Left renal cortex interstitium (tissue), 4 donors: ENCODE measurements at places on chromosomes 3 and 15. TPM values are rescaled to one million over a fixed set of nuclear protein-coding genes. Genes with fewer than 3 reads are reported as not detected.
A peak's percentile ranks its signal among the peaks of the same experiment; 100 is the strongest.

DNA sequence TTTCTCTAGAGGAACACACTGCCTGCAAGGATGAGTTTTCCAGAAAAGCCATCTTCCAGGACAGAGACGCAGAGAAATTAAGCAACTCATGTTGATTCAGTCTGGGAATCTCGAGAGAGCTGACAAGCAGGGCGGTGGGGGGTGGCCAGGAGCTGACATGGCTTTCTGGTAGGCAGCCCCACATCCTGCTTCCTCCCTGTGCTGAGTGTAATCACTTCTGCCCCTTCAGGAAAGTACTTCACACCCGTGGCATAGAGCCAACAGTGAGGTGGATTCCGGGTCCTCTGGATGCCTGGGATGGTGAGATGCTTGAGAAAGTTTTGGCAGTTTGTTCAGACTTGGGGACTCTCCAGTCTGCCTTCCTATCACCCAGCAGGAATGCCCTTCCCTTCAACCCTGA is 221.1 kb downstream of the SLCO3A1 start:
- DNase-seq: no peak

DNA sequence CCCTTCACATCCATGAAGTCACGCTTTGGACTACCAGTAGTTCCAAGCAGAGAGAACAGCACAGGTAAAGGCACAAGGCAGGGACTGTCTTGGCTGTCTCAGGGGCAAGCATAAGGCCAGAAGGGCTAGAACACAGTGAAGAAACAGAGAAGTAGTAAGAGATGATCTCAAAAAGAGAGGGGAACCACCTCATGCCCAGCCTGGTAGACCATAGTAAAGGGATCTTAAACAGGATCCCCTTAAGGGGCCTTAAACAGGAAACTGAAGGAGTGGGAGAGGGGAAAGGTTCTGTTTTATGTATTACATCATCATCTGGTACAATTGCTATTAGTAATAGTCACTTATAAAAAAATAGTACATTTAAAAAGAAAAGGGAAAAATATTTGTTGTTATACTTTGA is 25.8 kb downstream of the P2RY1 start:
- DNase-seq: no peak

DNA sequence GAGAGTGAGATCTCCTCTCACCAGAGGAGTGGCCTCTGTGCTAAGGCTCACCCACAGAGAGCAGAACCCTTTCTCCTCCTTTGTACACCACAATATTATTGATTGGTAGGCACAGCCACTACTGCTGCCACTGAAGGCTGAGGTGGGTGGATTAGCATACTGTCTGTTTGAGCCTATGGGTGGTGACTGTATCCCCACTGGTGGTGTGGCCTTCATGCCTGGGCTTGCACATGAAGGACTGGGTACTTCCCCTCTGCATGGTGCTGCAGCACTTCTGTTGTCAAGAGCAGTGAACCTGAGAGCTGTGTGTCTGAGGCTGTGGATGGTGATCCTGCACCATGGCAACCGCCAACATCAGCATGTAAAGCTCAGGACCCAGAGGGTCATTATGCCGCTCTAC is 35.7 kb upstream of the NECTIN3 start:
- DNase-seq: no peak

GRCh38 chr3:179269152-179269707 is 18.3 kb upstream of the KCNMB3 start:
- DNase-seq: no peak

DNA sequence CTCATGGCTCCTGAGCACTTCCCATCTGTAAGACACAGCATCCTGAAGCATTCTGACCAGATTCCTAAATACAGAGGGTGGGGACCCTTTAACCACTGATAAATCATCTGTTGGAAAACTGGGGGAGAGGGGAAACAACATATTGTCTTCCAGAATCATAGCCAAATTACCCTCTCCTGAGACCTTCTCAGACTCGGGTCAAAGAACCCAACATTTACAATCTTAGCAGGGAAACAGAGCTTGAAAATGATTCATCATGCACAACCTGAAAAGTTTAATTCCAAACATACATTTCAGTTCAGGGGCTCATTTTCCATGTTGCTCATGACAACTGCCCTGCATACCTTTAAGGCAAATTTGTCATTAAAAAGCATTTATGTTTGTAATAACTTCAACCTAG is 48.5 kb upstream of the TSPAN3 start:
- no peak for DNase-seq

DNA sequence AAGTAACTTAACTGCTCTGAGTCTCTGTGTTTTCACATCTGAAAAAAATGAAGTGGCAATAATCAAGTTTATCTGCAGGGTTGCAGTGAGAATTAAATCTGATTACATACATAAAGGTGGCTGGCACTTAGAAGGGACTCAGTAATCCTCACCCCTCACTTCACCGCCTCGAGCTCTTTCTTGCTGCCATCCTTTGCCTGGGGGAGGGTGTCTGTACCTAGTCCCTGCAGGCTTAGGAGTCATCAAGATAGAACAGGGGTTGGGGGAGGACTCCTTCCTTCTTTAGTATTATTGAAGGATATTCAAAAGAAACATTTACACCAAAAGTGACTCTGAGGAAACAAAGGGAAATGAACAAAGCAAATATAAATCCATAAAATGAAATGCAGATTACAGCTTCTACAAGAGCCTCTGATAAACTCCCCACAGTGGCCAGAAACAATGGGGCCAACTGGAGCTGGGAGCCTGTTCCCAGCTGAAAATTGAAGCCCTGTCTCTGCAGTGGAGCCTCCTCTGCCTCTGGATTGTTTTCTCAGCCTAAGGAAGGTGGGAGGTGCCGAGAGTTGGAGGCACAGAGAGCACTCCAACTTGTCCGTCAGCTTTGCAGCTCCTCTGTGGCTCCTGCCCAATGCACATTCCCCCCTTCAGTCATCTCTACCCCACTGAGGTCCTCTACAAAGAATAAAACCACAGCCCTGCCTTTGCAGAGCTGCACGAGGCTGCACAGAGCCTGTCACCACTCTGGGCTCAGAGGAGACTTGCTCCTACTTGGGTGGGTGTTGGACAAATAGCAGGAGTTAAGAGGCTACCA is 41.8 kb downstream of the CRYGS start:
- no peak for DNase-seq

DNA sequence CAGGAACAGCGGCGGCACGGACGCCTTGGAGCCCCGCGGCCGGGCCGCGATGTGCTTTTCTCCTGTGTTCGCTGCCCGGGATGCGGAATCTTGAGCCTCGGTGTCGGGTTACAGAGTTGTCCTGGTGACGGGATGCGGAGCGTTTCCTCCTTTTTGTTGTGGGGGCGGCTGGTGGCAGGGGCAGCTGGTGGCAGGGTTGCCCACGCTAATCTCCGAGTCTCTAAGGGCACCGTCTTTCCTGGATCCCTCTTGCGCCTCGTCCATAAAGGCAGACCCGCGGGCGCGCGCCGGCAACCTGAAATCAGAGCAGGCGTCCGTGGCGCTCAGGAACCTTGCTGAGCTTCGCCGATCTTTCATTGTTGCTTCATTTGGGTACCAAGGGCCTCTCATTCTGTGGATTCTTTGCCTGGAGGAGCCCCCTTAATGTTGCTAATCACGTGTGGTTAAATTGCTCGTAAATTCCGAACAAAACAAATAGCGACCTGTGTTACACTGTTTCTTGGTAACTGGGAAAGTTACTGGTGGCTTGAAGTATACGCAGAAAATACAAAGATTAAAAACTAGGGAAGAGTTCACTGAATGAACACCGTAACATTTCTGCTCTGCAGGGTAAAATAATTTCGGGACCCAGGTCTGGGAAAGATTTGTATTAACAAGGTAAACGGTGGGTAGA is 844 bp upstream of the PFN2 start:
- peak; percentile 87 for DNase-seq

DNA sequence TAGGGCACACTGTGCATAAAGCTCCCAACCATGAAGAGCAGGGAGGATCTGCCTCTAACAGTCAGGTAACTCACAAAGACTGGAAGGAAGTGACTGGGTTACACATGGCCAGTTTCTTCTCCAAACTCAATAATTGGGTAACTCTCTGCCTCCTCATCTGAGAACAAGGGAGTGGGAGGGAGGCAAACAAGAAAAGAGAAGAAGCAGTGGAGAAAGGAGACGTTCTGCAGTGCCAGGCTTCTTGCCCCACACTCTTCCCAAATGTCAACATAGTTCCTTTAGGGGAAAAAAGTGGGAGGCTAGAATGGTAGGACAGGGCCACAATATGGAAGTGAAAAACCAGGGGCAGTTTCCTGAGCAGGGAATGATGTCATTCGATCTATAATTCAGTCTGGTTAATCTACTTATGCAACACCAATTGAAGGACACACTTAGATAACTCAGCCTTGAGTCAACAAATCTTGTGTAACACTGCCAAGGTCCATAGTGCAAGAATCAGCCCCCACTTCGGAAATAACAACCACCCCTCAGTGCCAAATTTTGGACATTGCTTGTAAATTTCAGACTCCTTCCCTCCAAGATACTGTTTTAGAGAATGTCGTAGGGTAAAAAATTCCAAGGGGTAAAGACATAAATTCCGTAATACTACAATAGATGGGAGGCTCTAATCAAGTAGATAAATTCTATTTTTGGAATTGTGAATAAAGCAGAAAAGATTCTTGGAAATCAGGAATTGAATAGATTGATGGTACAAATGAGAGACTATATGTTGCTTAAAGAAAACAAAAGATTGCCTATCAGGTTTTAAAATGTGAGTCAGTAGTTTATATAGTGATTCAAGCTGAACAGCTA is 143.0 kb downstream of the LPP start:
- no peak for DNase-seq

DNA sequence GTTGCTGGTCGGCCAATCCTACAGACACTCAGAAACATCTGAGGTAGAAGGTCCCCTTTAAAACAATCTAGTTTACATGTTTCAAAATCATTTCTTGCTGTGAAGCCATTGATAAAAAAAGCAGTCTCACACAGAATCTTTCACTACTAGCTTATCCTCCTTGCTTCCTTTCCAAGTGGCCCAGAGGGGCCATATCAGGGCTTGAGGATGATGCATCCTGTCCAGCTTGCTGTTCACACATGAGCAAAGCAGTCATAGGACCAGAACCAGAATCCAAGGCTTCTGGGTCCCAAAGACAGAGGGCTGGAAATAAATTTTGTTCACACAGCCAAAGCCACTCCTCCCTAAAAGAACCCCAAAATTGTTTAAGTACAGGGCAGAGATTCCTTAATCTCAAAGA is 9.2 kb upstream of the LYZL4 start:
- no peak for DNase-seq

DNA sequence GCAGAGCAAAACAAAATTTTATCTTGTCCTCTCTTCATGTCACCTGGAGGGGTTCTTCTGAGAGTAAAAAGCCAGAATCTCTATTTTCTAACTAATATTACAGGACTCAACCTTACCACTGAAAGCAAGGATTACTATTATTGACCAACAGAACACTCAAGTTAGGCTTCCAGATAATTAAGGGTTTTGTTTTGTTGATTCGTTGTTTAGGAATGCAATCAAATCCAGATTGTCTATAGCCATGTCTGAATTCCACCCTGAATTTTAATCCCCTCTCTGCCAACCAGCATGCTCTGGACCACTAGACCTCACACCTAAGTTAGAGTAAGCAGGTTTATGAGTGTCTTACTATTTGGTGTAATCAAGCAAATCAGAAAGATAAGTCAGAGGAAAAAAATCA is 90.7 kb downstream of the PEAK1 start:
- no peak for DNase-seq

GRCh38 chr3:126040386-126040785 is 43.5 kb downstream of the SLC41A3 start:
- DNase-seq: no peak

DNA sequence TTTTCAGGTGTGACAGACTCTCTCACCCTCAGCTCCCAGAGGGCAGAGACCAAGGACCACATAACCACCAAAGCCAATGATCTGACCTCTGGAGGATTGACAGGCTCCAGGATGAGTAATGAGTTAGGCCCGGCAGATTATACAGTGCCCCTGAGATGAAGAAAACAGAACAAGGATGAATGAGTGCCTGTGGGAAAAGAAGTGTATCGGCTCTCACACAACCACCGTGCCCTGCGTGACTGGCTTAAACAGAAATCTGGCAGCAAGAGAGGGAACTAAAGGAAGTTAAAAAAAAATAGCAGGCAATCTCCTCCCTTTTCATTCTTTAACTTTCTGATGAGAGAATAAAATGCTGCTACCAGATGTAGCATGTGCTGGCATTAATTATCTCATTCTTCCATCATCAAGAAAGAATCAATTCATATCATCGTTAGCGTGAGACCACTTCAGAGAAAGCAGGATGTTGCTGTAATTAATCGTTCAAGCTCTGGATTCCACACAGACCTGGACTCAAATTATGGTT is 227.5 kb upstream of the COL8A1 start:
- no peak for DNase-seq

- no peak for DNase-seq
Observed at GRCh38 chr3:146491303-146491702, 21.9 kb upstream of the PLSCR2 start.

GRCh38 chr3:188194332-188194731 is 40.4 kb downstream of the LPP start:
- DNase-seq: no peak

GRCh38 chr3:10873415-10873814 is 57.4 kb downstream of the SLC6A11 start:
- DNase-seq: no peak

GRCh38 chr15:96334705-96335410 is 4.4 kb downstream of the NR2F2 start:
- no peak for DNase-seq

DNA sequence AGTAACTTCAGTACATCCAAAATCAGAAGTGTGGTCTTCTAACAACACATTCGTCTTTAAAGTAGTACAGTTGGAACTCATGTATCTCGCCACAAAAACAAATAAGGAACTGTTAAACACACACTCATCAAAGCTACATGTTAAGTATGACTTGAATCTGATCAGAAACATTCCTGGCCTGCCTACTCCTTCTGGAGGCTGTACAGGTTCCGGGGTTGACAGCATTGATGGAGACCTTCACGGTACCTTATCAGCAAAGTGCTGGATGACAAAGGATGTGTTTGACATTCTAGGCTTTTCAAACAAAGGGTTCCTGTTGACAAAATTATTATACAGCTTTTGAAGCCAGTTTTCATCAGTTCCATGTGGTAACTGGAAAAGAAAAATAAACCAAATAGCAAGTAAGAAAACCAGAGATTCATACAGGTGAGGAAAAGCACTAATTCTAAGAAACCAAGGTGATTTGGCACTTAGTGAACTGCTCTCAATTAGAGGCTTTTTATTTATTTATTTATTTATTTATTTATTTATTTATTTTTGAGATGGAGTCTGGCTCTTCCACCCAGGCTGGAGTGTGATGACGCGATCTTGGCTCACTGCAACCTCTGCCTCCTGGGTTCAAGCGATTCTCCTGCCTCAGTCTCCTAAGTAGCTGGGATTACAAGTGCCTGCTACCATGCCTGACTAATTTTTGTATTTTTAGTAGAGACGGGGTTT is 44.3 kb downstream of the MYO5C start:
- DNase-seq: no peak

- DNase-seq: no peak
Observed at GRCh38 chr15:78457101-78457500, 19.1 kb downstream of the IREB2 start.

Gene LRRIQ4
- 0.32 TPM for polyA plus RNA-seq

Gene DNASE1L3
- polyA plus RNA-seq: 14.7 TPM

Gene SGO1
- 10.1 TPM for polyA plus RNA-seq

Gene PAK2
- 72.4 TPM for polyA plus RNA-seq

Gene SLC35G2
- polyA plus RNA-seq: 4.2 TPM

Gene OIP5
- polyA plus RNA-seq: 8.6 TPM

Gene PRKCD
- 26.4 TPM for polyA plus RNA-seq
